ENCODE measurements at places on chromosomes 1 and 21.

DNA sequence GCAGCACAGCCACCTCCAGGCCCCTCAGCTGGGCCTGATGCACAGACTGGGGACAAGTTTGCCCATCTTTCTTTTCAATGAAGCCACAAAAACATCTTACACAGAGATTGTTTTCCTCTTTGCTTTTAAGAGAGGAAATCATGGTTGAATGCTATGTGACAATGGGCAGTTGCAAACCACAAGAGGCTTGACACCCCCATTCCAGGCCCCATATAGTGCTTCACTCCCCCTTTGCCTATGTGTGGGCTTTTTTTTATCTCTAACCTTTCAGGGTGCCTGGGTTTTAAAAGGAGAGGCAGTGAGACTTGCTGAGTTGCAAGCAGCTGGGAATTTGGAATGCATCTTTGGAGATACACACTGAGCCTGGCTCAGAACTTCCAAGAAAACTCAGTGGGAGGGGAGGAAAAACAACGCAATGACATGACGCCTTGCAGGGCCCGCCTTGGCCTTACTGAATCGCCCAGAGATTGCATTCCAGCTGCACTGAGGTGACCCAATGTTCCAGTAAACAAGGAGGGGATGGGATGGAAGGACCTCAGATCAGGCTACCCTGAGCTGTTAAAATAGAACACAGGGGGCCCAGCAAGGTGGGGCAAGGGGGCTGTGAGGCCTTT, 145.2 kb upstream of the ZNF648 start:
- DNase-seq = peak; percentile 17

GRCh38 chr1:209849388-209849787, 21.6 kb downstream of the UTP25 start:
- DNase-seq = no peak

- DNase-seq = no peak
Observed at GRCh38 chr21:29005696-29006095, 13.0 kb upstream of the LTN1 start.

DNA sequence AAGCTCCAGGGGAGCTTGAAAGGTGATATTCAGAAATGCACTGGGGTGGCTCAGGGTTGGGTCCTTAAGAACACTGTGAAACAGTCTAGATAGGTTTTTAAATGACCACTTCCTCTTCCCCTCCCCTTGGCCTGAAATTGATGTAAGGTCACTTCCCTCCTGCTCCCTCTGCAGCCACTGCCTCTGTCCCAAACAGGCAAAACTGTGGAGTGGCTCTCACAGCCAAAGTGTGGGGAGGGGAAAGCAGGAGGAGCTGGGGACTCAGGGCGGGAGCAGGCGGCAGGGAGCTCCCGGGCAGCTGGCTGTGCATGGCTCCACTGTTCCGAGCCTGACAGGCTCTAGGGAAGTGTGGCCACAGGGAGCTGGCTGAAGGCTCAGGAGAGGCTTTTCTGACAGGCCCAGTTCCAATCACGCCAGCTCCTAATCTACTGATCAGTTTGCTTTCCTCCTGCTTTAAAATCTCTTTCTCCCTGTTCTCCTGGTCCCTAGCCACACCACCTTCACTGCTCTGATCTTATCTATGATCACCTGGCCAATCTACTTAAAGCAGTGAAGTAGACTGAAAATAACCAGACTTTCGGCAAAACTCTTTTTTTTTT, 5.1 kb upstream of the CSRP1 start:
- DNase-seq = no peak

DNA sequence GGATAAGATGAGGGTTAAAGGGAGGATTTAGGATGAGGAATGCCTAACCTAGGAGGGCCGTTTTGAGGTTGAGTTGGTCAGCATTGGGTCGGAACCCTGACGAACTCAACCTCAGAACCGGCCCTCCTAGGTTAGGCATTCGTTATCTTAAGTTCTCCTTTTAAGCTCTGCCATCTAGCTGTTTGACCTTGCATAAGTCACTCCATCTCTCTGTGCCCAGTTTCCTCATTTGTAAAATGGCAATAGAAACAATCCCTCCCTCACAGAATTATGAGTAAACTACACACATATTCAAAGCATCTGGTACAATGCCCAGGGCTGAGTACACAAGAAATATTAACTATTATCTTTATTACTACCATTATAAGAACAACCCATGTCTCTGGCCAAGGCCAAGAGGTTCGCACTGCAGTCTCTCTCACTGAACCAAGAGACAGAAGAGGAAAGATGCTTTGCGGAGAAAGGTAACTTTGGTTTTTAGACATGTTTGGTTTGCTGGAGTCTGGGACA, 4.8 kb downstream of the ABCB10 start:
- DNase-seq = no peak

GRCh38 chr1:61638911-61639605, 85.9 kb downstream of the TM2D1 start:
- DNase-seq = no peak

GRCh38 chr1:231936983-231937775, 310.6 kb downstream of the DISC1 start:
- no peak for DNase-seq

DNA sequence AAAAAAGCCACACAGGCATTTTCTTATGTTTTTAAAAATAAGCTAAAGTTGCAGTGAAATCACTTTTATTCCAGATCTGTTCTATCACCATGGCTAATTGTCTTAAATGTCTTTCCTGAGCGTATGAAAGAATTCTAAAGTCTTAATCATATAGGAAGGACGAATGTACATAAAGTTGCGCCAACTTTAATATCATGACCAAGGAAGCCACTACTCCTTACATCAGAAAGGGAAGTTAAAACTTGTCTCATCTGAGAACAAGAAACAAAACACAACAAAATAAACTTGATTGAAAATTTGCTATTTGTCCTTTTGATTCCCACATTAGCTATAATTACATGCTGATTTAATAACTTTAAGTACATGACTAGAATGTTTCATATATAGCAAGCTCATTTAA, 26.5 kb downstream of the CNIH4 start:
- no peak for DNase-seq

GRCh38 chr1:151618470-151618869, 6.6 kb downstream of the SNX27 start:
- no peak for DNase-seq

DNA sequence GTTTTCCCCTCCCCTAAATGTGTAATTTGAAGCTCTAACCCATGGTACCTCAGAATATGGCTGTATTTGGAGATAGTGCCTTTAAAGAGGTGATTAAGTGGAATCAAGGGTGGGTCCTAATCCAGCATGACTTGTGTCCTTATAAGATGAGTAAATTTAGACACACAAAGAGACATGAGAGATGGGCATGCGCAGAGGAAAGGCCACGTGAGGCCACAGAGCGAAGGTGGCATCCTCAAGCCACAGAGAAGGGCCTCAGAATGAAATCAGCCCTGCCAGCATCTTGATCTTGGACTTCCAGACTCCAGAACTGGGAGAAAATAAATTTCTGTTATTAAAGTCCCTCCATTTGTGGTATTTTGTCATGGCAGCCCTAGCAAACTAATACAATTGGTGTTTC, 2.9 kb upstream of the PLA2G2F start:
- DNase-seq = no peak

- DNase-seq = no peak
Observed at GRCh38 chr1:118123116-118123839, 61.8 kb downstream of the SPAG17 start.

- DNase-seq = no peak
Observed at GRCh38 chr1:115761601-115762302, 6.8 kb downstream of the CASQ2 start.

DNA sequence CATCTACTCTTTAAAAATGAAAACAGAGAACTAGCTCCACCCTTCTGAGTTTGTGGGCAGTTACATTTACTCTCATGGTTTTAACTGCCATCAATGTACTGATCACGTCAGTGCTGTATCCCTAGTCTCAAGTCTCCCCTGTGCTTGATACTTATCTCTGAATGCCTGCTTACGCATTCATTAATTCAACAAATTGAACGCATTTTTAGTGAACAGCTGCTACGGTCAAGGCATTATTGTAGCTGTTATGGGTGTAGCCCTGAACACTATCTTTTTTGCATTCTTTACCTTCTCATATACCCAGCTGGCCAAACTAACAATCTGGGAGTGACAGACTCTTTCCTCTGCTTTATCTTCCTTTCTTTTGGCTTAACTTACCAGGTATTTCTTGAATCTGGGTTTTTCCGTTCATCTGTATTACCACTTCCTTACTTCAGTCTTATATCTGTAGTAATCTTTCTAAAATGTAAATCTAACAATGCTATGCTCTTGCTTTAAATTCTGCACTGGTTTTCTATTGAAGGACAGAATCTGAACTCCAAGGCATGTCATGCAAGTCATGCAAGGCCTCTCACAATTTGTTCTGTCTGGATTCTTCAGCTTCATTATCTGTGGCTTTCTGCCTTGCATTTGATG, 33.3 kb downstream of the SMG7 start:
- DNase-seq = no peak

DNA sequence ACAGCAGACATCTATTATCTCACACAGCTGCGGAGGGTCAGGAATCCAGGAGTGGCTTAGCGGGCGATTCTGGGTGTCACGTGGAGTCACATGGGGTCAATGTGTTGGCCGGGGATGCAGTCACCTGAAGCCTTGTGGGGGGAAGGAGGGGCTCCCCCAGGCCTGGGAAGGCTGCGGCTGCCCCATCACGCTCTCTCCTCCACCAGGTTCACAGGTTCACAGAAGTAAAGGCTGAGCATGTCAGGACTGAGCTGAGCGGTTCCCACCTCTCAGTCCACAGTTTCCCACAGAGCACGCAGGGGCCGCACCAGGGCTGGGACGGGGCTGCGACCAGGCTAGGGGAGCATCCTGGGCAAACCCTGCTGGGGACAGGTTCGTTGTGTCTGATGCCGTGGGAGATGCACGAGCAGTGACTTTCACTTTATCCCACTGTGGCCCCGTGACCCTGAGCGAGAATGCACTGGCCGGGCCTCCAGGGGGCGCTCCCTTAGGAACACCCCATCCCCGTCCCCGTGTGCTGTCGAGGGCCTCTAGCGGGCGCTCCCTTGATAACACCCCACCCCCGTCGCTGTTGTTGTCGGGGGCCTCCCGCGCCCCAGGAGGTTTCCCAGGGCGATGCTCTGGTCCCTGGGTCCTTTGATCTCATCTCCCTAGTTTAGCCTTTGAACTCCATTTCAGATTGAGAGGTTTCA, 73.2 kb upstream of the TRAPPC10 start:
- peak; percentile 64 for DNase-seq

DNA sequence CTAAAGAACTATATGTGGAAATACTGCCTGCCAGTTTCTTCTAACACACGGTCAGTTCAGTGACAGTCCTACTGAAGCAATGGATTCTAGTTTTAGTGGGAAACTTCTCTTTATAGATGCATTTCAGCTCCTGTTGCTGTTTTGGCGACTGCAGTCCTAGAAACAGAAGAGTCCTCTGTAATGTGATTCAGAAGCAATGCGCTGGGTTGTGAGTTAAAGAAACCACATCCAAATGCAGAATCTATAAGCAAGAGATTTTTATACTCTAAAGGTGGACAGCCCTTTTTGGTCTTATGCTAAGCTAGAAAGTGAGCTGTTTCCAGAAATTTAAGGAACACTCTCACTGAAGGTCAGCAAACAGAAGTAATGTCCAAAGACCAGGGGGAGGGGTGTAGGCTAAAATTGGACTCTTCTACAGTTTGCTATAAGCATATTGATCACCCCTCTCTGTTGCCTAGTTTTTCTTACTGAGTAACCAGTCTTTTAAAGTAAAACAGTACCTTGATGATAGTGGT, 30.8 kb downstream of the DUSP10 start:
- no peak for DNase-seq

DNA sequence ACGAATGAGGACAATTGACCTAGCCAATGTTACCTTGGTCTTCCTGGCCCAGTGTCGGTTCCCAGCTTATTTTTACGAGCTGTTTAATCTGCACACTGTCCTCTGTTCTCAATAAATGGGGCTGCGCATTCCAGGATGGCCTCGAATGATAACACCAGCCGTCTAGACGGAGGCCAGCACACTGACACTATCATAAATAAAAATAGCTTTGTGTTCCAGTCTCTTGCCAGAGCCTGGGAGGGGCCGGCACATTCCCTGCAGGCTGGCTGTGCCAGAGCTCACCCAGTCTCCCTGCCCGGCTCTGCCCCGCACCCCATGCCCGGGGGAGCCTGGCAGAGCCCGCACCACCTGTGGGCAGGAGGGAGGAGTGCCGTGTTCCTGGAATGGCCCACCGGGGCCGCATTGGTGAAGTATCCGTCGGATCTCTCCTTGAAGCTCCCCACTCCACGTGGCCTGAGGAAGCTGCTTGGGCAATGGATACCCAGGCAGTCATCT, 92.1 kb downstream of the SPSB1 start:
- no peak for DNase-seq

DNA sequence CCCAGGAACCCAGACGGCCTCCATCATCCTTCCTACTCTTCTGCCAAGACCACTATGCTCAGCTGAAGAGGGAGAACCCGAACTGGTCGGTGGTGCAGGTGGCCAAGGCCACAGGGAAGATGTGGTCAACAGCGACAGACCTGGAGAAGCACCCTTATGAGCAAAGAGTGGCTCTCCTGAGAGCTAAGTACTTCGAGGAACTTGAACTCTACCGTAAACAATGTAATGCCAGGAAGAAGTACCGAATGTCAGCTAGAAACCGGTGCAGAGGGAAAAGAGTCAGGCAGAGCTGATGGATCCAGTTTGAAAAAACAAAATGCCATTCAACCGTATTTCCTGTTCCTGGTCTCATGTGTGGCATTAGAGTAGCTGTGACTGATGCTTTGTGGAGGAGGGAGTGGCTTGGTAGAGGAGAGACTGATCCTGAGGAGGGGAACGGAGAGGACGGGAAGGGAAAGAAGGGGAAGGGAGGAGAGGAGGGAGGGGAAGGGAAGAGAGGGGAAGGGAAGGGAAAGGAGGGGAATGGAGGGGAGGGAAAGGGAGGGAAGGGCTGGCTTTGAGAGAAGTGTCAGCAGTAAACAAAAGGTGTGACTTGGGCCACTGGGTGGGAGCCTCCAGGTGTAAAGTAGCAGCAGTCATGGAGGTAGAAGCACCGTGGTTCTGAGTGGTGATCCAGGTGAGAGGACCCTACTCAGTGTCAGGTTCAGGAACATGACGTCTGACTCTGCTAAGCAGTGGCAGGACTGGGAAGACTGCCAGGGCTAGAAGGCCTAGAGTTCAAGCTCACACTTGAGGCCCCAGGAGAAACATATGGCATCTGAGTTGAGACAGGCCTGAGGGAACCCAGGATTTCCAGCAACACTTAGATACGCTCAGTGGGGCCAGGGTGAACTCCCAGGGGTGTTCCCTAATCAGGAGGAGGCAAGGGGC, 846 bp downstream of the HMGB4 start:
- DNase-seq = no peak

DNA sequence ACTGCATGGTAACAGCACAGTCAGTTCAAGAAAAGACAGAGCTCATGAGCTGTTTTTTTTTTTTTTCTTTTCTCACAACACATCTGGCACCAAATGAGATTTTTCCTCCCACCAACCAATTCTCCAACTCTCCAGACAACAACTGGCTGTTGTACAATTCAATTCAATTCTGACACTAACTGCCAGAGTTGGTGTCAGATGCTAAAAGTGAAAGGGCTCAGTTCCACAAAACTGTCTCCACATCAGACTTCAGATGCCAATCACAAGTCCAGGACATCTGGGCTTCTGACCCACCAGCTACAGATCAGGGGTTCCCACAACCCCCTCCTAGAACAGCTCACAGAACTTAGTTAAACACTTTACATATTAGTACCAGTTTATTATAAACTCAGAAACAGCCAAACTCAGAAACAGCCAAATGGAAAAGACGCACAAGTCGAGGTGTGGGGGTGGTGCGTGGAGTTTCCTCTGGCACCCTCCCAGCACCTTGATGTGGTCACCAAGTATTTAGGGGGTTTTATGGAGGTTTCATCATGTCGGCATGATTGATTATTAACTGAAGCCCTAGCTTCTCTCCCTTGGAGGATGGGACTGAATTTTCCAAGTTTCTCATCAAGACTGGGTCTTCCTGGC, 39.2 kb upstream of the LRRC8D start:
- DNase-seq = peak; percentile 76

- DNase-seq = peak; percentile 46
Observed at GRCh38 chr1:223230161-223230881, 87.3 kb upstream of the TLR5 start.

Data from DND-41 (cell line).